ENCODE measurements at places on chromosomes 12 and 14. TPM values are rescaled to one million over a fixed set of nuclear protein-coding genes. Genes with fewer than 3 reads are reported as not detected.
A peak's percentile ranks its signal among the peaks of the same experiment; 100 is the strongest.

- no peak overlapping the region for H3K4me3 ChIP-seq
- peaks cover 10% of the 10 kb centered on the region for H3K4me1 ChIP-seq
- H3K27ac ChIP-seq = no peak overlapping the region
Observed at GRCh38 chr14:38210587-38211216, 3.0 kb downstream of the SSTR1 start.

ZDHHC22 gene
- total RNA-seq = not detected

KRT72 gene
- total RNA-seq = 28.7 TPM

GRCh38 chr14:99755629-99756603 is 37.3 kb upstream of the EML1 start:
- no peak overlapping the region for H3K4me3 ChIP-seq
- H3K36me3 ChIP-seq = no peaks in the 10 kb centered on the region
- no peak for DNase-seq
- H3K4me1 ChIP-seq = no peaks in the 10 kb centered on the region

SCNN1A gene
- 1.7 TPM for total RNA-seq

PHETA1 gene
- 5.8 TPM for total RNA-seq

DNA sequence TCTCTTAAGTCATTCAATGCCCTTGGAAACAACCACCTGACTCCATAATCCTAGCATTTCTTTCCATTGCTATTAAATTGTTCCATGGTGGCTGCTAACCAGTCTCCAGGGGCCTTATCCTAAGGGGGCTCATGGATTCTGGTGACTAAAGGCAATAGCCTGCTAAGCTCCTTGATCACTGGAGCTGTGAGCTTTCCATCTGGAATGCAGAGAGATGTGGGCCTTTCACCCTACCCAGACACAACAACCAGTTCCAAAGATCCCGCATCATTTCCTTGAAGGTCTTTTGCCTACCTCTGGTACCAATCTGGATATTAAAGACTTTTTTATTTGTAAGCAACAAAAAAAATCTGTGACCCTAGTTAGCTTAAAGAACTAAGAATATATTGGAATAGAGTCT is 32.9 kb downstream of the NDUFA12 start:
- H3K27me3 ChIP-seq = no peaks in the 10 kb centered on the region
- no peak for DNase-seq
- no peak overlapping the region for H3K27ac ChIP-seq

DNA sequence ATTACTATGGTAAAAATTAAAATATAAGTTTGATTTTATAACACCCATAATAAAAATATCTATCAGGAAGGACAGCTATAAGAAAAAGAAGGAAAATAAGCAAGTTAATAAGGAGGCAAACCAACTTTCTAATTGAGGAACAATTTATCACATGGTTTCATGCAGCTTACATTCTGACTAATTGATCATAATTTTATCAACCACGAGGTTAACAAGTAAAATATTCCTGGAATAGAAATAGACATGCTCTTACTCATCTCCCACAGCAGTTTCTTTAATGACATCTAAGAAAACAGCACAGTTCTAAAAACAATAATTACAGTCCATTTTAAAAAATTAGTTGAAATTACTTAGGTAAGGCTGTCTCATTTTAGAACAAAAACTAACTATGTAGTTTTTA is 130.8 kb upstream of the KRR1 start:
- no peak overlapping the region for H3K4me3 ChIP-seq
- H3K27ac ChIP-seq = no peak overlapping the region
- H3K4me1 ChIP-seq = peaks cover 6% of the 10 kb centered on the region
- H3K27me3 ChIP-seq = no peaks in the 10 kb centered on the region
- no peaks in the 10 kb centered on the region for H3K36me3 ChIP-seq

CLEC12A gene
- total RNA-seq = not detected

NPC2 gene
- 61.4 TPM for total RNA-seq

DNA sequence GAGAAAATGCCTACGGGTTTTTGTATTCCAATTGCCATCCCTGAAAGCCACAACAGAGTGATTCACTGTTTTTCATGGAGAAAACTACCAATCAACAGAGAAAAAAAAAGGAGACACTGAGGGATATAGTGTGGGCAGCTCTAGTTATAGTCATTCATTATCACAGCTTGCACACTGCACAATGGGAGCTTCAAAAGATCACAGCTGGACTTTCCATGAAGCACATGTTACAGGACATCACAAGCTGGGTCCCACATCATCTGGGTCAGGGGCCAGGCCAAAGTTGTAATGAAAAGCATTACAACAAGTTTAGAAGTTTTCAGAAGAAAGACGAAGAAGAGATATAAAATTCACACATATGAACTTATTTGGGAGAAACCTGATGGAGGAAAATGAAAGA is 41.5 kb downstream of the RERG start:
- H3K36me3 ChIP-seq = no peaks in the 10 kb centered on the region
- no peak overlapping the region for H3K27ac ChIP-seq
- no peaks in the 10 kb centered on the region for H3K4me1 ChIP-seq
- no peak for DNase-seq

ARHGAP9 gene
- total RNA-seq = 364 TPM

CCDC175 gene
- not detected for total RNA-seq

- no peaks in the 10 kb centered on the region for H3K27me3 ChIP-seq
- peaks cover 95% of the 10 kb centered on the region for H3K4me1 ChIP-seq
- H3K4me3 ChIP-seq = no peak overlapping the region
- H3K36me3 ChIP-seq = no peaks in the 10 kb centered on the region
- DNase-seq = no peak
Observed at GRCh38 chr12:57839996-57840395, 6.5 kb downstream of the CTDSP2 start.

DNA sequence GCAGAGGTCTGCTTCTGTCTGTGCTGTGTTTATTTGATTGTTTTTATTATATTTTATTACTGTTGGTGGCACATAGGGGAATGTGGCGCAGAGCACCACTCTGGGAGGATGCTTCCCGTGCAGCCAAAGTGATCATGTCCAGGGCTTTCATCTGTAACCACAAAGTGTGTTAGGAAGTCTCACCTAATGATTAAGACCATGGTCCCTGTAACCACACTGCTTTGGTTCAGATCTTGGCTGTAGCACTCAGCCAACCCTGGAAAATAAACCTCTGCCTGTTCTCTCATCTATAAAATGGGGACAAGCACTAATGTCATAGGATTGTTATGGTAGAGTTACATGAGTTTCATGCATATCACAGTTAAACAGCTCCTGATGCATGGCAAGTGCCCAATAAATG is 1.9 kb downstream of the RESF1 start:
- no peaks in the 10 kb centered on the region for H3K27me3 ChIP-seq
- H3K4me1 ChIP-seq = peaks cover 58% of the 10 kb centered on the region
- peaks cover 44% of the 10 kb centered on the region for H3K36me3 ChIP-seq
- peak overlapping the region; percentile 70 for H3K27ac ChIP-seq
- DNase-seq = no peak

GRCh38 chr12:24470050-24470449 is 478.9 kb downstream of the BCAT1 start:
- no peak overlapping the region for H3K4me3 ChIP-seq
- H3K36me3 ChIP-seq = no peaks in the 10 kb centered on the region
- no peak for DNase-seq

DNA sequence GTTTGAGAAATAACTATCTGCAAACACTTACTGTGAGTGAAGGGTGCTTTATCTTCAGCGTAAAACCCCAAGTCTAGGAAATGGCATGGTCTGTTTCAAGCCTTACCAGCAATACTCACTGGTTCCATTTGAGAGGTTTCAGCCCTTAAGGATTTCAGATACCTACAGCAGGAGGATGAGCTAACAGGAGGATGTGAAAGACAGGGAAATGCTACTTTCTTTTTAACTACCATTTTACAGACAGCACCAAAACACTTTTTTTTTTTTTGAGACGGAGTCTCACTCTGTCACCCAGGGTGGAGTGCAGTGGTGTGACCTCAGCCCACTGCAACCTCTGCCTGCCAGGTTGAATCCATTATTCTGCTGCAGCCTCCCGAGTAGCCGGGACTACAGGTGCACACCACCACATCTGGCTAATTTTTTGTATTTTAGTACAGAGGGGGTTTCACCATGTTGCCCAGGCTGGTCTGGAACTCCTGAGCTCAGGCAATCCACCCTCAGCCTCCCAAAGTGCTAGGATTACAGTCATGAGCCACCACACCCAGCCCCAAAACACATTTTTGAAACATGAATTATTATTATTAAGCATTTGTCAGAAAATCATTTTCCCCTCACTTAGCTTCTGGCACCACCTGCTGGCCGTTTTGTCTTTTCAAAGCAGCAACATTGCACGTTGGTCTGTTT is 4.6 kb downstream of the MTRFR start:
- H3K36me3 ChIP-seq = no peaks in the 10 kb centered on the region
- H3K27ac ChIP-seq = peak overlapping the region; percentile 8
- H3K4me3 ChIP-seq = no peak overlapping the region
- peak; percentile 50 for DNase-seq
- H3K27me3 ChIP-seq = no peaks in the 10 kb centered on the region
- H3K4me1 ChIP-seq = peaks cover 68% of the 10 kb centered on the region

- H3K27me3 ChIP-seq = no peaks in the 10 kb centered on the region
- no peak overlapping the region for H3K27ac ChIP-seq
- H3K4me3 ChIP-seq = no peak overlapping the region
- no peak for DNase-seq
- H3K36me3 ChIP-seq = no peaks in the 10 kb centered on the region
Observed at GRCh38 chr12:52847335-52848102, 1.3 kb downstream of the KRT78 start.

MYF6 gene
- not detected for total RNA-seq

- no peaks in the 10 kb centered on the region for H3K4me1 ChIP-seq
- H3K27me3 ChIP-seq = peaks cover 6% of the 10 kb centered on the region
- H3K27ac ChIP-seq = no peak overlapping the region
- no peak for DNase-seq
Observed at GRCh38 chr12:25502596-25502995, 50.5 kb downstream of the LMNTD1 start.

ASPG gene
- not detected for total RNA-seq

HOXC12 gene
- total RNA-seq = not detected

- no peak for DNase-seq
- no peaks in the 10 kb centered on the region for H3K36me3 ChIP-seq
- no peaks in the 10 kb centered on the region for H3K4me1 ChIP-seq
- no peaks in the 10 kb centered on the region for H3K27me3 ChIP-seq
- no peak overlapping the region for H3K4me3 ChIP-seq
- H3K27ac ChIP-seq = no peak overlapping the region
Observed at GRCh38 chr14:77249286-77249685, 21.7 kb downstream of the NGB start.

- H3K27me3 ChIP-seq = no peaks in the 10 kb centered on the region
- DNase-seq = no peak
- no peak overlapping the region for H3K4me3 ChIP-seq
- peaks cover 70% of the 10 kb centered on the region for H3K36me3 ChIP-seq
- H3K4me1 ChIP-seq = no peaks in the 10 kb centered on the region
Observed at GRCh38 chr12:105214670-105215375, 21.2 kb downstream of the APPL2 start.

GRCh38 chr14:21070610-21071224 is 613 bp downstream of the ARHGEF40 start:
- no peak overlapping the region for H3K27ac ChIP-seq
- no peaks in the 10 kb centered on the region for H3K36me3 ChIP-seq
- DNase-seq = no peak
- H3K4me3 ChIP-seq = peak overlapping the region; percentile 63

Measured in T-cell (primary cell).